Vagina (tissue), 2 donors: ENCODE measurements at places on chromosomes 4 and X.

GRCh38 chrX:135275973-135276372, 24.1 kb downstream of the ETDA start:
- DNase-seq: no peak

DNA sequence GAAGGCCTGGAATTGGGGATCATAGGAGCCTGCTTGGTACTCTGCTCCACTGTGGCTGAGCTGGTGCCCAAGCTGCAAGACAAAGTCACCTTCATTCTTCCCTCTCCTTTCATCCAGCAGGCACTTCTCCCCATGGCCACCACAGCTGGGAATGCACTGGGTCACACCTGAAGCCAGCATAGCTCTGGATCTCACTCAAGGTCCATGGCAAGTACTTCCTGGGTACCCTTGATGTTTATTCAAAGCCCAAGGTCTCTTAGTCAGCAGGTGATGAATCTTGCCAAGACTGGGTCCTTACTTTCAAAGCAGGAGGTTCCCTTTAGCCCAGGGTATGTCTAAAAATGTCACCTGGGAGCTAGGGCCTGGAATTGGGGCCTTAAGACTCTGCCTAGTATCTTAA, 4.9 kb upstream of the SLC4A4 start:
- no peak for DNase-seq

DNA sequence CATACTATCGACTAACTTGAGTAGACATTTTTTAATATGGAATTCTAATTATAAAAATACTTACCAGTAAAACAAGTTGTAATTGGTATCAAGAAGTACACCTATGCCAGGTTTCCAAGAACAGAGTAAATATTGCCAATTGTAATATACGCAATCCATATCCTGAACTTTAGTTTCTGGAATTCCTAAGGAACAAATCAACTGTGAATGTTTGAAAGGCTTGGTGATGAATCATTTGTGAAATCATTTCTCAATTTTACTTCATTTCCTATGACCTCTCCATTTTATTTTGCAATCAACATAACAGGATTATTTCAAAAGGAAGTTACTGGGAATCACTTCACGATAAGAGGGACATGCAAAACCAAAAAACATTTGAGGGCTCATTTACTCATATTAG, 3.7 kb downstream of the IL13RA2 start:
- no peak for DNase-seq

GRCh38 chrX:109440475-109440874, 41.4 kb downstream of the GUCY2F start:
- DNase-seq: no peak

DNA sequence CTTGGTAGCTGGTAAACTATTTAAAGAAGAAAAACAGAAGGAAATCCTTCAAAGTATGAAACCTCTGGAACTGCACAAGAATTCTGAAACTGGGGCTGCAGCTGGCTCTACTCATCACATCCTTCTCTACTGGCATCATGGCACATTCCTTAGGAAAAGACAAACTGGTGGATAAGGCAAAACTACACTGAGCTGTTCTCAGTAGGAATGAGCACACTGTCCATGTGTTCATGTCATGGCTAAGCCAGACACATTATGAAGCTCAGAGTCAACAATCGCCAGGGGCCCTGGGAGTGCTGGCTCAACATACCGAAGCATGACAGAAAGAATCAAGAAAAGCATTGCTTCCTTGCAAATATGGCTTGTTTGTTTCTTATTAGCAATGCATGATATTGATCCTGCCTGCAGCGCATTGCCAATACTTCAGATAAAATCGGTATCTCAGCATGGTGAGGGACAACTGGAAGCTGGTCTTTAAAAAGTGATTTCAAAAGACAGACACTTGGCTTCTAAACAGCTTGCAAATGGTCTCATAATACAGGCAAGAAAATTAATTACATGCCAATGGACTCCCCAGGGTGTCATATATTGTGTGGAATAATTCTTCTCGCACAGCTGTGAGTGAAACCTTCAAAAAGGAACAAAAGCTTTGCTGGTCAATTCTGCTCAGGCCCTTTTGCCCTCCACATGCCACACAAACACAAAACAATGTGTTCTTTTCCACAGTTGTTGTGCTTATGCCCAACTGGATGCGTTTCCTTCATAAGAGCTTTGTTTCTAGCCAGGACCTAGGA, 300.2 kb upstream of the VCX start:
- no peak for DNase-seq
